HTR-8/SVneo (cell line): ENCODE measurements at places on chromosomes 5 and 9.

GRCh38 chr5:147397616-147398015 lies 112.3 kb downstream of the DPYSL3 start:
- no peak for DNase-seq

DNA sequence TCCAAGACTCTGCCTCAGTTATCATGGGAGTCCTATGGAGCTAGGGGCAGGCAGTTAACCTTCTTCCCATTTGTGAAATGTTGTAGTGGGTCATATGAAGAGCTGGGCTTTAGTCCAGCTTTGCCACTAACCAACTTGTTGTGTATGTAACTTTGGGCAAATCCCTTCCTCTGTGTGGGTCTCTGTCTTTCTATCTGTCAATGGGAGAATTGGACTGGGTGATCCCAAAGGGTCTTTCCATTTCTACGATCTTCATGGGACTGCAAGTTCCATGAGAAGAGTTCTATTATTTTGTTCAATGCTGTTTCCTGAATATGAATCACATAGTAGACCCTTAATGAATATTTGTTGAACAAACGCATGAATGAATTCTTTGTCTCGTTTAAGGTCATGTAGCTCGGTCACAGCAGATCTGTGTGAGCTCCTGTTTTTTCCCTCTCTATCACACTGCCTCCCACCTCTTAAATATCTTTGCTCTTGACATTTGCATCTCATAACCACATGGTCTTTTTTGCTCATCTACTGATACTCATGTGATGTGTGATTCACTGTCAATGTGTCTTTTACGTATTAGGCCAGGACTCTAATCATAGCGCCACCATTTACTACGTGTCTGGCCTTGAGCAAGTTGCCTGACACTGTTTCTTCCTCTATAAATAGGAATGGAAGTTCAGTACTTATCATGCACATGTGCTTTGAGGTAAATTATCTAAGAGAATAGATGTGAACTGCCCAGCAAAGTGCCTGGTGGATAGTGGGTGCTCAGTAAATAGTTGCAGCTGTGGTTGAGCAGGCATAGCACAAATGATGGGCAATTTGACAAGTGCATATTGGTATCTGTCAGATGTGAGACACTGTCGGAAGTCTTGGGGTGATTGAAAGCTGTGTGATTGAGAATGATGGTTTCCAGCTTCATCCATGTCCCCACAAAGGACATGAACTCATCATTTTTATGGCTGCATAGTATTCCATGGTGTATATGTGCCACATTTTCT lies 37.4 kb downstream of the PTTG1 start:
- DNase-seq, result no peak

DNA sequence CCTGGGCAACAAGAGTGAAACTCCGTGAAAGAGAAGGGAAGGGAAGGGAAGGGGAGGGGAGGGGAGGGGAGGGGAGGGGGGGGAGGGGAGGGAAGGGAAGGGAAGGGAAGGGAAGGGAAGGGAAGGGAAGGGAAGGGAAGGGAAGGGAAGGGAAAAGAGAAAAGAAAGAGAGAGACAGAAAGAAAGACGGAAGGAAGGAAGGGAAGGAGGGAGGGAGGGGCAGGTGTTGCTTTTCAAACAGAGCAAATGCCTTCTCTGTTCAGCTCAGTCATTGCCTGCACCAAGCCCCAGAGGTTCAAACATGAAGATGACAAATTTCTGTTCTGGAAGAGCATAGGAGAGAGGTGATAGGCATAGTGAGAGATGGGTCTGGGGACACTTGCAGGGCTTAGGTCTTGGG lies 330.0 kb downstream of the DRD1 start:
- no peak for DNase-seq

DNA sequence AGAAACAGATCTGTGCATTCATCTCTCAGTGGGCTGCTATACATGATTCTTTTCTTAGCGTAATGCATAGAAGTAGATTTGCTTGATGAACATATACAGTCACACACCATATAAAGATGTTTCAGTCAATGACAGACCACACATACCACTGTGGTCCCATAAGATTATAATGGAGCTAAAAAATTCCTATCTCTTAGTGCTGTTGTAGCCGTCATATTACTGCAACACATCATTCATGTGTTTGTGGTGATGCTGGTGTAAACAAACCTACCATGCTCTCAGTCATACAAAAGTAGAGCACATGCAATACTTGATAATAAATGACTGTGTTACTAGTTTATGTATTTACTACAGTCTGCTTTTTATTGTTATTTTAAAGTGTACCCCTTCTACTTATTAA lies 214.3 kb downstream of the ARHGAP26 start:
- no peak for DNase-seq

GRCh38 chr5:172768573-172769341 lies 2.2 kb downstream of the DUSP1 start:
- no peak for DNase-seq

GRCh38 chr5:181036816-181037364 lies 3.2 kb upstream of the BTNL9 start:
- DNase-seq, result no peak

GRCh38 chr9:78707481-78707991 lies 410.6 kb downstream of the PSAT1 start:
- DNase-seq, result peak; percentile 10

GRCh38 chr5:172235132-172235780 lies 41.3 kb downstream of the EFCAB9 start:
- DNase-seq, result no peak

GRCh38 chr5:168209244-168209995 lies 82.0 kb upstream of the WWC1 start:
- no peak for DNase-seq

GRCh38 chr9:115591584-115591984 lies 473.6 kb upstream of the TNC start:
- DNase-seq, result peak; percentile 72

DNA sequence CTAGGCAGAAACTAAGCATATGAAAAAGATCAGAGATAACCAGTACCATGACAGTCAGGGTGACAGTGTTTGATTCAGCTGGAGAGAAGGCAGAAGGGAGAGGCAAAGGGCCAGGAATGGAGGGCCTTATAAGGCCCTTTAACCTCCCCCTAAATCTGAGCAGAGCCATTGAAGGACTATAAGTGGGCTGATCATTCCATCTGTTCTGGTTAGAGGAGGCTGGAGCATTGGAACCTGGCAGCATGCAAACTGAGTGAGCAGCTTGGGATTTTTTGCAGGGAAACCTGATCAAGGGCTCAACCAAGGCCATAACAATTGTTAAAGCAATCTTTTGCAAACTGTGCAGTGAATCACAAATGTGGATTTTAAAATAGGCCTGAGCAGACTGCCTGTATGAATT lies 174.5 kb upstream of the DAP start:
- no peak for DNase-seq

GRCh38 chr5:180830253-180831138 lies 27.9 kb upstream of the MGAT1 start:
- no peak for DNase-seq

DNA sequence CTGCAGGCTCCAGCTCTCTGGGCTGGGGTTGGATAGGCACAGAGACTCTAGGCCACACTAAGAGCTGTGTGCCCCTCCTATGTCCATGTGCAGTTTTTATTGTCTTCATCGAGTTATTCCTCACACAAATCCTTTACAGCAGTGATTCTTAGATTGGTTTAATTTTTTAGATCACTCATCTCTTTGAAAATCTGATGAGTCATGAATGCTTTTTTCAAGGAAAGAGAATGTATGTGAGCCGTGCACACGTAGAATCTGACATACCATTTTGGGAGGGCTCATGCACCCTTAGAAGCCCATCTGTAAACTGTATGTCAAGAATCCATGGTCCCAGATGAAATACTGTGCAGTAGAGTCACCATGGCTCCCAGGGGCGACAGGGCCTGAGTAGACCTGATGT lies 100.7 kb upstream of the S1PR3 start:
- DNase-seq, result no peak

DNA sequence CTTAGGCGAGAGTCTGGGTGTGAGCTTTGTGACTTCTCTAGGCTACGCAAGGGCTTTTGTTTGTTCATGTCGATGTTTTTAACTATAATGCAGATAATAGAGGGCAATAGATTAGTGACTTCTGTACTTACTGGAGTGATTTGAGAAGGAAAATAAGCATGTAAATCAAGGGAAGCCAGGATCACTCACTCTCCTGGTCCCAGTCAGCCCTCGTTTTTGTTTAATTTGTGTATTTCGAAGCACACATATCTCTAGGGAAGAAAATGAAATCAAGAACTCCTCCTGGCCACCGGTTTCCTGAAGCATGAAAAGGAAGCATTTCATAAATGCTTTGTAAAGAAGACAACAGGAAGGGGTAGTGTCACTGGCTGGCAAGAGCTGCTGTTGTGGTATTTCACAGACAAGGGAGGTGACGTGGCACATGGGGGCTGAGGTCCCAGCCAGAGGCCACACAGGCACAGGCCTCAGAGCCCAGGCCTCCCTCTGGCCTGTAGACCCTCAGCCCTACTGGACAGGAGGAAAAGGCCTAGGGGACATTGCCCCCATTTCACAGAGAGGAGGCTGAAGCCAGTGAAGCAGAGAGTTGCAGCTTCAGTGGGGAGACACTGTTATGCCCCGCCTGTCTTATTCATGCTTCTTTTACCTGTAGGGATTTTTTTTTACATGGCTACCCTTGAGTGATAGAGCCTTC lies 34.1 kb downstream of the IRF1 start:
- no peak for DNase-seq

GRCh38 chr9:112135706-112136105 lies 39.4 kb downstream of the SUSD1 start:
- DNase-seq, result no peak

GRCh38 chr5:80874162-80874561 lies 86.0 kb upstream of the RASGRF2 start:
- no peak for DNase-seq

DNA sequence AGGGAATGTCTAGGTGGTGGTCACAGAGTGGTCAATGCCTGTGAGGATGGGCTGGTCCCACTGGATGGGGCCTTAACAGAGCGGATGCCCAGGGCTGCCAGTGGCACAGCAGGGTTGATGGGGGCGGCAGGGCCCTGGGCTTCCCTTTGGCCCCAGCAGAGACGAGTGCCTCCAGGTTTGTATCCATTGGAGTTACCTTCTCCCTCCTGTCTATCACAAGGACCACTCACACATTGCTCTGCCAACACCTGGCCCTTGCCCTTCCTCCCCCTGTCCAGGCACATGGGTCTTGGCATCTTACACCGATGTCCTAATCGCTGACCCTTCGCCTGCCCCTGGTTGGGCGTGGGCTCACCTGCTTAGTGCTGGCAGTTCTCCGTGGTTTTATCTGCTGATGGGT lies 26.2 kb upstream of the IRX4 start:
- DNase-seq, result no peak

DNA sequence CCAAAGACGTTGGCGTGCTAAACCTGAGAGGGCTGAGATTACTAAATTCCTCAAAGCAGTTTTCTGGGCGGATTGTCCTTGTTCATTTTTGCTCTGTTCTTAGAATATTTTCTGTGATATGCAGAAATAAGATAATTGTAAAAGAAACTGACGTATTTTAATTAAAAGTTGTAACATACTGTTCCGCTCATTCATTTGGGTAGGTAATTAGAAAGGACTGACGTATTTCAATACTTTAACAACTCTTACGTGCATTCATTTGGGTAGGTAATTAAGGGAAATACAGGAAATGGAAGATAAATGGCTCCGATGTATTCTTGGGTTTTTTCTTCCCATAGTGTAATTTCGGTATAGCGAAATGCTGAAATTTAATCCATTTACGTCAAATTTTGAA lies 1.1 kb downstream of the OSTF1 start:
- DNase-seq, result no peak

DNA sequence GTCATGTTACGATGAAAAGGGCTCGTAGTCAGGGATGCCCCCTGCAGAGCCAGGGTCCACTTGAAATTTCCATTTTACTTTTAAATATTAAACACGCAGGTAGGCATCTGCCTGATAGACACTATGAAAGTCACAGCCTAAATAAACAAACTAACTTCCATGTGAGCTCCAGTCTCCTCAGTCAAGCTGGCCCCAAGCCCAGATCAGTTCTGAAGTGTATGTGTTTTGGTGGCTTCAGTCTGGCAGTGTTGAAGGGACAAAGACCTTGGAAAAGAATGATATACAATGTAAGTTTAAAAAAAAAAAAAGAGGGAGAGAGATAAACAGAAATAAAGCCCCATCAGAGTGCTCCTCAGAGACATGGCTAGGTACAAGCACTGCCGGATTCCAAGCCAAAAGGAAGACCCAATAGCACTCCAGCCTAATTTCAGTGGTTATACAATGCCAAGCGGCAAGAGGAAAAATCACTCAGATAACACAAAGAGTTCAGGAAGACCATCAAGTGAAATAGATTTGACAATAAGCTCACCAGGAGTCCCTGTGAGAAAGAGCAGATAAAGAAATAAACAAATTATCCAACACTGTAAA lies 181.0 kb downstream of the BNC2 start:
- DNase-seq, result no peak

GRCh38 chr5:67969631-67970030 lies 245.9 kb upstream of the PIK3R1 start:
- DNase-seq, result no peak

GRCh38 chr9:113416149-113416721 lies 5.7 kb downstream of the C9orf43 start:
- DNase-seq, result no peak

DNA sequence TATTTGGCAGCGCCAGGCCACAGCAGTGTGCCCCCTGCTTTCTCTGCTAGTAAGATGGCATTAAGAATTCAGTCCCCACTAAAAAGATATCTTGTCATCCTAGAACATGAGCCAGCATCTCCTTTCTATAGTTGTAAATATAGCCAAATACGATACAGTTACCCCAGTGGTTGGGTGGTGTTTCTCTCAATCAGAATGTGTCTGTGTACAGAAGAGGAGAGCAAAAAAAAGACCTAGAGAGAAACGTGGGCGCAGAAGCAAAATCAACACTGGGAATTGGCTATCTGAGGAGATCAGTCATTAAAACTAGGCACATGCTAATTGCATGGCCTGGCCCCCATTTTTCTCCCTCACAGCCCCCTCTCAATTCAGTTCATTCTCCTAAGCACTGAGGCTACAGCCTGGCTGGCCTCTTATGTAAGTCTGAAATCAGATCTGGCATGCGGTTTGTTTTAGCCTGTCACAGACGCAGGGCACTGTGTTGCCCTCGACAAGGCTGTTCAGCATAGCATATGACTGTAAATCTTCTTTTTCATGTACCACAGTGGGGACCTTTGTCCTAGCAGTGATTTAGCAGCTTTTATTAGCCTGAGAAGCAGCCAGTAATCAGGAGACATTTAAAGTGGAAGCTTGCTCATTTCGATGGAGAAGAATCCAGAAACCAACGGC lies 57.8 kb downstream of the RORB start:
- no peak for DNase-seq

DNA sequence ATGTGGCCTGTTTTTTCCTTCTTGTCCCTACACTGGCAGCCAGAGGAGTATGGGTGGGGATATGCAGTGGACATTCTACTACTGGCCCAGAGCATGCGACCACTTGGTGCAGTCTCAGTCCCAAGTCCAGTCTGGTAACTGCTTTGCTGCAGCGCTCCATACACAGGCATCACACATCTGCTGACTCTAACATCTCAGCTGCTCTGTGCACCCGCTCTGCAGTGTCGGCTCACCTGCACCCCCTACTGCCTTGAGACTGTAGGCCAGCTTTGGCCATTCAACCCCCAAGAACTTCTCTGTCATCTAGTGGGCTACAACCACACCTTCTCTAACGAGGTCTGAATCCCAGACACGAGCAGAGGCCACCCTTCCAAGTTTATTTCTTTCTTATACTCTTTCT lies 46.4 kb upstream of the SLCO6A1 start:
- DNase-seq, result peak; percentile 6
